ENCODE measurements at places on chromosomes 13 and 19.

DNA sequence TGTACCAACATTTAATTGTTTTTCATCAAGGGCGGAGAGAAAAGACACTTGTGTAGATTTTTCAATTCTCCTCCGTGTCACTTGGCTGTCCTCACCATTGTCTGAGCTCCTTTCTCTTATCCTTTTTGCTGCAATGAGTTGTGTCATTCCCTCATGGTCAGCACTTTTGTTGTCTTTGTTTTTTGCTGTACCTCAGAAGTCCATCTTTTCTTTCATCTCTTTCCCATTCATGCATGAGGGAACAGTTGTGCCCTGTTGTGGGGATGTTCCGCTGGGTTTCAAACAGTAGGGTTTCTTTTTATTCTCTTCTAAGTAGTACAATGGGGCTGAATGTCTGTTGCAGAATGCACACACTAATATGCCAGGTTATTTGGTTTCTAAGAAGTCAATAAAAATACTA is 222.6 kb downstream of the TM9SF2 start:
- DNase-seq, result no peak

DNA sequence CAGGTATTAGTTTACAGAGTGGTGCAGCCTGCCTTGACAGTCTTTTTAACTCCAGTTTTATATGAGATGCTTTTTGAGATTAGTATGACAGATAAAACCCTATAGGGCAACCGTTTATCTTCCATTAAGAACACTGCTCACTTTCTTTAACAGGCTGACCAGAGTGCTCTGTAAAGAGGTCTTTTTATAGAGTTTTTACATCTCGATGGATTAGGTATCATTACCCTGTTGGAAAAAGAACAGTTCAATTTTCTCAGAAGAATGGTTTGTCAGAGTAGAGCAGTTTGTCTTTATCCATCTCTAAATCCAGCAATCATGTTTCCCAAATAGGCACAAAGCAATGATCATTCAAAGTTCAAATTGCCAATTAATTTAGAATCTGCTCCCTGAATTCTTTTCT is 395.2 kb upstream of the ARGLU1 start:
- DNase-seq, result no peak

GRCh38 chr13:61935710-61936109 is 520.1 kb upstream of the PCDH20 start:
- no peak for DNase-seq

DNA sequence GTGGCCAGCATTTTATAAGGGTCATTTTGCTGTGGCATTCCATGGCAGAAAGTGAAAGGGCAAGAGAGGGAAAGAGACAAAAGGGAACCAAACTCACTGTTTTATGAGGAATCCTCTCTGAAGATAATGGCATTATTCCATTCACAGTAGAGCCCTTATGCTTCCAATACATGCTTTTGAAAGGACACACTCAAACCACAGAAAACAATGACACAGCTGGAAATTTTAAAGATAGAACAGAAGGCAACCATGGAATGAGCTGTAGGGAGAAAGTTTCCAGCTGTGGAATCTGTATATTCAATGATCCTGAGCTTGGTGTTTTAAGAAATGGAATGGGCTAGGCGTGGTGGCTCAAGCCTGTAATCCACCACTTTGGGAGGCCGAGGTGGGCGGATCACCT is 677.4 kb downstream of the SLITRK1 start:
- no peak for DNase-seq

DNA sequence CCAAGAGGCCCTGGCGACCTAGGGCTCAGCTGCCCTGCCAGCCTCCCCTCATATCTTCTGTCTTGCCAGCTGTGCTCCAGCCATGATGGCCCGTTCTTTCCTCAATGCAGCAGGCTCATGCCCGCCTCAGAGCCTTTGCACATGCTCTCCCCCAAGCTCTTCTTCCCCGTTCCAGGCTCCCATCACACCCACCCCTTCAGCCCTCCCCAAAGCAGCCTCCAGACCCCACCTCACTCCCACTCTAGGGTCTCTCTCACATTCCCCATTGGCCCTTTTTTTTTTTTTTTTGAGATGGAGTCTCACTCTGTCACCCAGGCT is 29.9 kb upstream of the ATP1A3 start:
- DNase-seq, result no peak

Measured in GM12878 (cell line).